Stimulated activated CD8-positive, alpha-beta memory T cell treated with anti-CD3 and anti-CD28 coated beads, Interleukin-15, amount 100 ng/mL, for 24 hours (primary cell): ENCODE measurements at places on chromosomes 5 and 9.

DNA sequence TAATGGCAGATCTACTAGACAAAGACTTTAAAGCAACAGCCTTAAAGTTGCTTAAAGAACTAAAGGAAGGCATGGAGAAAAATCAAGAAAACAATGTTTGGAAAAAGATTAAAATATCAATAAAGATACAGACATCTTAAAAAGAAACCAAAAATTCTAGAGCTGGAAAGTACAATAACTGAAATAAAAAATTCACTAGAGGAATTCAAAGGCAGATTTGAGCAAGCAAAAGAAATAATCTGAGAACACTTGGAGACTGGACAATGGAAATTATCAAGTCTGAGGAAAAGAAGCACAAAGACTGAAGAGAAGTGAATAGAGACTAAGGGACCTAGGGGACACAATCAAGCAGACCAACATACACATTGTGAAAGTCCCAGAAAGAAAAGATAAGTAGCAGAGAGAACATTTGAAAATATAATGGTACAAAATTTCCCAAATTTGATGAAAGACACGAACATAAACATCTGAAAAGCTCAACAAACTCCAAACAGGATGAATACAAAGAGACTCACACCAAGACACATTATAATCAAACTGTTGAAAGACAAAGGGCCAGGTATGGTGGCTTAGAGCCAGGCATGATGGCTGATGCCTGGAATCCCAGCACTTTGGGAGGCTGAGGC lies 26.3 kb downstream of the SIL1 start:
- DNase-seq, result no peak

DNA sequence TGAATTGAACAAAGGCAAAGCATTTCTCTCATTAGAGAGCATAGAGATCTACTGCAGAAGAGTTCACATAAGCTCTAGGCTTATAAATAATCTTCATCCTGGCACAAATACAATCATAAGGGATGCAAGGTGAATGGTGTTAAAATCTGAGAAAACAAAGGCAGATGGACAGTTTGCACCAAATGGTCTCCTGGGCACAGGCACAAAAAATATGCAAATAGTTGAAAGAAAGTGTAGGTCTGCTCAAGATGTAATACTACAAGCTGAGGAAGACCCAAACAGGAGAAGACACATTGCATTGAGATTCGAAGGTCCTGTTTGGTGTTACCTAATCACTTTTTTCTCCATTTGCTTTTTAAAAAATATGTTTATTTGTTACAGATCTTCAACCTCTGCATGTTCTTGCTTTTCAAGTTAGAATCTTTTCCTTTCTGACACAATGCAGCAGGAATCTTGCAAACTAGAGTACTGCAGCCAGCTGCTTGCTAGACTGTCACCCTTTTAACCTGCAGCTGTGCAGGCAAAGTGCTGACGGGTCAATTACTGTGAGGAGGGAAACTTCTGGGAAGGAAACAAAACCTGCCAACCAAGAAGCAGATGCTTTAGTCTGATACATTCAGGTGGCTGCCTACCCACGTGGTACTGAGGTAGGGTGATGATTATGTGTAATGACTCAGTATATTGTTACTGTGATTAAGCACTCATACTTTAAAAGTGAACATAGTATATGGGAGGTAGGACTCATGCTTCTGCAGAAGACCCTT lies 1048.6 kb upstream of the SEMA6A start:
- DNase-seq, result no peak

DNA sequence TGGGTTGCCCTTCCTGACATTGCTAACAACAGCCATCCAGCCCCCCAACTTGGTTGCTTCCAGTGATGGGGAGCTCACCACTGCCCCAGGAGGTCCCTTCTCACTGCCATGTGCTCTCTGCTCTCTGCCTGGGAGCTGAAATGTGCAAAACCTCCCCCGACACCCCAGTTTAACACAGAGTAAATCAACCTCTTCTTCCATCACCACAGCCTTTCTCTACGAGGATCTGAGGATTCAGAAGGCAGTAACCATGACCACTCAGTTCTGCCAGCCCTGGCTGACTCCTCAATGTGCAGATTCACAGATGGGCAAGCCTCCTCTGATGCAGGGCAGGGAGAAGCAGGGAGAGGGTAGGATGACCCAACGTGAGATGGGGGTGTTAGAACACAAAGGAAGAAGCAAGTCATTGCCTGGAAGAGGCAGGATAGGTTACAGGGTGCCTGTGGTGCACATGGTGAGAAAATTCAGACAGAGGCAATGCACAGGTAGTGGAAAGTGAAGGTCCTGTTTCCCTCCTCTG lies 185.0 kb downstream of the DAB2IP start:
- no peak for DNase-seq

- DNase-seq, result no peak
These were observed 526.5 kb upstream of the NUDT12 start for GRCh38 chr5:104088876-104089778.

GRCh38 chr9:89458768-89459496 lies 39.0 kb downstream of the SEMA4D start:
- no peak for DNase-seq

- no peak for DNase-seq
These were observed 85.5 kb downstream of the DCP2 start for GRCh38 chr5:113061846-113062780.

DNA sequence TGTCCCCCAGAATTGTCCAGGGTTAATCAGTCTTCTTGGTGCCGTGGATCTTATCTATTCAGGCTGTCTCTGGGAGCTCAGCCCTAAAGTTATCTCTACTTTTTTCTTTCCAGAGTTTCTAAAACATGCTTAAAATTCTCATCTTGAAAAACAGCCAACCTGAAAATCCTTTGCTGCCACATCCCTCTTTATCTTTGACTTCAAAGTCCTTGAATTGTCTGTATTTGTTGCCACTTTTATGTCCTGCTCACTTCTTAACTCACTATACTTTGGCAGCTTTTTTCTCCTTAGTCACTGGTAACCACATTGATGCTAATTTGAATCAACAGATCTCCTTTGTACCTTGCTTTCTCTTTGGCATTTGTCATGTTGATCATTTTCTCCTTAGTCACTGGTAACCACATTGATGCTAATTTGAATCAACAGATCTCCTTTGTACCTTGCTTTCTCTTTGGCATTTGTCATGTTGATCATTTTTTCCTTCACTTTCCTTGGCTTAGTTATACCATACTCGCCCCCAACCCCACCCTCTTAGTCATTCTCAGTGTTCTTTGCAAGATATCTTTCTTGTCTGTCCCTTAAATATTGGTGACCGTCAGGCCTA lies 8.5 kb downstream of the DMXL1 start:
- no peak for DNase-seq

- no peak for DNase-seq
These were observed 1078.3 kb upstream of the SEMA6A start for GRCh38 chr5:117652958-117653280.

DNA sequence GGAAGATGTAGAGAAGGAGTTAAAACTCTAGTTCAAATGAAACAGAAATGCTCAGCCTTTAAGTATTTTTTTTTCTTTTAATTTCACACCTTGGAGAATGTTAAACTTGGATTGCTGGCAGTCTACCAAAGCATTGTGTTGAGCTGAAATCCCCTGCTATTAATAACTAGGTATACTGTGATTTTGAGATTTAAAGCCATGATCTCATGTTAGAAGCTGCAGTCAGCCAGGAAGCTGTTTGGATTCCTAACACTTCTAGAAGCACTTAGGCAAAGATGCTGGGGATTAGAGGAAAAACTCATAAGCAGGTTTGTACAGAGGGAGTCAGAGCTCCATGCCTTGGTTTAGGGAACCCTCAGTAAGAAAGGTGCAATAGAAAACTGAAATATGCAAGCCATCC lies 141.4 kb downstream of the KIF4B start:
- no peak for DNase-seq

- no peak for DNase-seq
These were observed 65.4 kb upstream of the SPOCK1 start for GRCh38 chr5:137564398-137564961.

DNA sequence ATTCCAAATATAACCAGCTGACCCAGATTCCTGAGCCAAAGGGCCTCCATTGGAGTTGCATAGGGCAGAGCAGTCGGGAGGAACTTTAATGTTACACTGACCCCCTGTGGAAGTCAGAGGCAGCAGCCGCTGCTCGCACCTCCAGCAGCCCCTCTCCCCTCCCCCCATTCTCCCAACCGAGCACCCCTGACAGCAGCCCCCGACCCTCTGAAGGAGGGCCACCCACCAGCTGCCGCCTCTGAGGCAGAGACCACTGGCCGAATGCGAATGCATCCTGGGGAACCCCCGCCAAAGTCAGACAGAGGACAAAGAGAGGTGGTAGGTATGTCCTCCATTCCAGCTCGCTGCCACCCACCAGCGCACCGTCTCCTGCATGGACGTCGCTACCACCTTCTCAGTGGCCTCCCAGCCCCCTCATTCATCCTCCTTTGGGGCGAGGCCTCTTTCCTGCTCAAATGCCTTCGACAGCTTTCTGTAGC lies 231.0 kb downstream of the CDK5RAP2 start:
- DNase-seq, result no peak

GRCh38 chr9:136762915-136763648 lies 1.2 kb downstream of the LCN15 start:
- DNase-seq, result no peak

DNA sequence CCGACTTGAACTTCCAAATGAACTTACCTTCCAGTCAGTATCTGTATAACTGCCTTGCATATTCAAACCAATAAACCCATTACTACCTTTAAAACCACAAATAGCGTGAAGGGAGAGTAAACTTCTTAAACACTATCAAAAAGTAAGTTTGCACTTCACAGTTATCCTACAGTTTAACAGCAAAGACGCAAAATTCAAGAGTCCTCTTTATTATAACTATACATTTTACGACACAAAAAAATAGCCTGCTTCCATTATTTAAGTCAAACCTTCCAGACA lies 1.8 kb downstream of the PTBP3 start:
- DNase-seq, result no peak

- DNase-seq, result no peak
These were observed 102.9 kb upstream of the LRRTM2 start for GRCh38 chr5:138978080-138978479.

DNA sequence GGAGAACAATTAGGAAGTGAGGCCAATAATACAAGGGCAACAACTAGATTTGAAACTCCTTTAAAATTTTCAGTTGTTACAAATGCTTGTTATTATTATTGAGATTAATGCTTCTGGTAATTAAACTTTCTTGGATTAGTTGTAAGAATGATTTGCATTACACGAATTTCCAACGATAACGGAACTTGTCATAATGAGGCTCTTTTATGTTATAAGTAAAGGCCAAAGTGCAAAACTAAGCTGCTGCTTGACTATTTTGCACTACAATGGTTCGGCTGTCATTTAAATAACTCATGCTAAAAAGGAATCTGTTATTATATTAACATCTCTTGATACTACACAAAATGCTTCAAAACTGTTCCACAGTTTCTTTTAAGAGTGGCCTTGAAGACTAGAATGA lies 1007.1 kb downstream of the PTPRD start:
- DNase-seq, result no peak

DNA sequence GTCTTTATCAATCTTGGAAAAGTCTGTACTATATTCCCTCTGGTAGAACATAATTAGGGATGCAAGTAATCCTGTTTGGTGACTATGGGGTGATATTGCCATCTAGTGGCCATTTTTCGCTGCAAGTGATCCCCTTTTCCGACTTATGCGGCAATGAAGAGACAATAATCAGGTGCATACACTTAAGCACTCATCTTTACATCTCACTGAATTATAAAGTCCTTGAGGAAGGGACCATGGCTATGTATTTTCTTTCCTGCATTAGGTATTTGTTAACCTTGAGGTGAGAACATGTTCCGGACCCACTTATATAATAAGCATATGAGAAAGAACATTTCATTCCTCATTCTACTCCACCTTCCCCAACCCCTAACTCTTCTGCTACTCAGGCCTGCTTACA lies 19.6 kb upstream of the LIX1 start:
- DNase-seq, result no peak

DNA sequence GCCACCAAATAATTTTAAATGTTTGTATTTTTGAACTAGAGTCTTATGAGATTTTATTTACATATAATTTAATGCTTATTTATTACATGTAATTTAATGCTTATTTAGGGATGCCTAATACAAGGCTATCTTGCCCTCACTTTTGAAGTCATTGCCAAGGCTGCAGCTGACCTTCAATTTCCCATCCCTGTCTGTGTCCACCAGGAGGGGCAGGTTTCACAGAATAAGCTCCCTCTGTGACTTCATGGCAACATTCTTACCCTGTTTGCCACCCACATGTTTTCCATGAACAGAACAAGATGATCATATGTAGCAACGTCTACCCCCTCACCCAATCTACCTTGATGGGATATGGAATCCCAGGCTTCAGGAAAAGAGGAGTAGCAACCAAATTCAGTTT lies 27.0 kb downstream of the C5 start:
- DNase-seq, result no peak

DNA sequence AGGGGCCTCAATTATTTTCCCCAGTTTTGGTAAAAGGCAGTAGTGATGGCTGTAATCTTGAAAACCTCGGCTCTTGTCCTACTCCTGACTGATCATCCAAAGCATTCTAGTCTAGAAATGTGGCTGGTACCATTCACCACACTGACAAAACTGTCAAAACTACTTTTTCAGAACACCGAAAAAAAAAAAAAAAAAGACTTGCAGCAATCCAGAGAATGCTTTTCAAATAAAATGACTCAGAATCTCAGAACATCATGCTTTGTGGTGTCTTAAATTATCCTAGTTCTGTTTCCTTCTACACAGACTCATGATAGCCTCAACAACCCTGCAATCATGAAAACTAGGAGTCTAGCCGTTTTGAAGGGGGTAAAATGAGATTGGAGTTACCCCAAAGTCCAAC lies 13.4 kb downstream of the SLC28A3 start:
- DNase-seq, result no peak

DNA sequence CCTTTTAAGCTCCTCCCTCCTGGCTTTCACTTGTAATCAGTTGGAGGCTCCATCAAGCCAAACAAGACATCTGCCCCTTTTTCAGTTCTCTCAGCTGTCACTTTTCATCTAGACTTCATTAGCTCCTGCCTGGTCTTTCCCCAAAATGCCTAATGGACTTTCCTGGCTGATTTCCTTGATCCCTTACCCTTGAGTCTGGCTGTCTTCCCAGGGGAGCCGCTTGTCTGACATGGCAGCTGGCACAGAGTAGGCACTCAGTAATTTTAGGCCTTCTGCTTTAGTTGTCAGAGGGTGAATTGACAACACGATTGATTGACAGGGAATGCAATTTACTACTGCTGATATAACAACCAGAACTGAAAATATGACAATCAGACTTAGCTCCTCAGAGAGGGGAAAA lies 2.1 kb downstream of the C9orf153 start:
- no peak for DNase-seq

DNA sequence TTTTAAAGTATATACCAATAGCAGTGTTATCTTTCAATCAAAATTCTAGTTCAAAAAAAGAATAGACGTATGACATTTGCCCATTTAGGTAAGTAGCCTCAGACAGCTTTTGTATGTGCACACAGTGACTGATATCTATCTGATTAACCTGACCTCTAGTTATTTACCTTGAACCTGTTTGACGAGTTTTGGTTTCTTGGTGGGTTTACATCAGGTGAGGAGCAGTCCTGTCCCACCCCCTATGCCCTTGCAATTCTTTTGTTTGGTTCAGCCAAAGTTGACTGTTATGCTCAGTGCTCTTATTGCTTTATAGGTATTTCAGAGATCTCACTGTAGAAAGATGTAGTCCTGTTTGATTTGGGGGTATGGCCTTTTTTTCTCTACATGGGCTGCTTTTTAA lies 147.2 kb downstream of the ISOC1 start:
- DNase-seq, result no peak
